ENCODE measurements at places on chromosomes 5 and 9. TPM values are rescaled to one million over a fixed set of nuclear protein-coding genes. Genes with fewer than 3 reads are reported as not detected.

DNA sequence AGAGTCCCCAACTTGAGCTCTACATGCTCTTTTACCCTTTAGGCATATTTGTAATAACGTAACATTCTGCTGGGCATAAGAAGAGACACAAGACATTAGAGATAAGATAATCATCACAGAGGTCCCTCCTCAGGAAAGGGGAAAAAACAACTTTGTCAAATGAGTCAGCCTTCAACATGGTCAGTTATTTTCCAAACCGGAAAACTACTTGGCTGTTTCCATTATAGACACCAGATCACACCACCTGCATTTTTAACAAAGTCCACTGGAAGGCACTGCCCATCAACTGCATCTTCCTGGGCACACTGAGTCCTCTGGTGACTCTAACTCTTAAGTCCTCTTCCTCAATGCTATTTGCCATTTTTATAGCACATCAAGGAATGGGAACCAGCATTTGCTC is 221.8 kb downstream of the FAM114A2 start:
- DNase-seq, result no peak

DNA sequence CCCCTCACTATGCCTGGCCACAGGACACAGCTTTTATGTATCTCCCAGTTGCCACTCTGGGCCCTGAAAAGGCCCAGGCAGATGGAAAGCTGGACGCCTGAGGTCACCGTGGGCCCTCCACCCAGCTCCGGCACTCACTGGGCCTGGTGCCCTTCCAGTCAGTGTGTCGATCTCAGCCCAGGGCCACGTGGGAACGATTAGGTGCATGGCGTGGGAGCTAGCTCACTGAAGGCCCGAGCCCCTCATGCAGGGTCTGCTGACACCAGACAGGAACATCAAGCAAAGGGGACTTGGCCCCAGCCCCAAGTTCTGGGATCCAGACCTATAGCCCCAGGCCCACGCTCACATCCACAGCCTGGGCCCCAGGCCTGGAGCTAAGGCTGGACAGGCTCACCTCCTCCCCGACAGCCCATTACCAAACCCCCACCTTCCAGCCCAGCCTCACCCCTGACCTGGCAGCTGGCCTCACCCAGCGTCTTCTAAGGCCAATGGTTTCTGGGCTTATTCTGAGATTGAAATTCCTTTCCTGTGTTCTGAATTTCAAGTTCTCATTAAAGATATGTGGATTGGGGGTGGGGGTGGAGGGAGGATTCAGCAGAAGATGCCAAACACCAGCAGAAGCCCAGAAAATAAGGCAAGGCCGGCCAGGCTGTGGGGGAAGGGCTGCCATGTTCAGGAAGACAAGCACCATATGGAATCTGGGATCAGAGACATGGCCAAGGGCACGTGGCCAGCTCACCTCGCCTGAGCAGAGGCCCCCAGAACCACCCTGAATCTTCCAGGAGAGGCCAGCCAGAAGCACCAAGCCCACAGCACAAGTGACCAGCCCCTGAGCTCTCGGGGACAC is 74.5 kb downstream of the ADAMTS2 start:
- no peak for DNase-seq

DNA sequence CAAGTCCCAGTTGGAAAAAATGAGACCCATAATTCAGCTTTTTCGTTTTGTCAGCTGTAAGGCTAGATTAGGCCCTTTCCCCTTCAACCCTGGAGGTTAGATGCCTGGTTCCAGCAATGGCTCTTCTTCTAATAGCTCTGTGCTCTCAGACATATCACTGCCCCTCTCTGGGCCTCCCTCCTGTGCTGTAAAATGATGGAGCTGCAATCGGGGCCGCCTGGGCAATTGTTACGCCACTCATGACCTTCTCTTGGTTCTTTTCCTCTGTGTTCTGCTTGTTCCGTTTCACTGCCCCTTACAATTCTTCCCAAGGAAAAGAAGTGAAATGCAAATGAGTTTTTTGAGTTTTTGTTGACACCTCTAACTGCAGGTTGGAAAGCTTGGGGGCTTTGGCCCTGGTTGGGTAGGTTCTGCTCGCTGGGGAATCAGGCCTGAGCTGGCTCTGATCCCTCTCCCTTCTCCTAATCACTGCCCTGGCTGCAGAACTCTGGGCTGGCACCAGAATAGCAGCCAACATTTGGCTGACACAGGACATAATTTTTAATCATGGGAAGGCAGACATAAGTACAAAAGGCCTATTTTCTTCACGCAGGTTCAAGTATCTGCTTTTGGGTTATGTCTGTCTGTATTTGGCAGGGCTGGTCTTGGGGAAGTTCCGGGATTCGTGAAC is 110.9 kb downstream of the FOXD1 start:
- no peak for DNase-seq

- no peak for DNase-seq
These were observed 160.1 kb upstream of the ZNF608 start for GRCh38 chr5:124906339-124907097.

Gene ZMYND19
- total RNA-seq, result 19.6 TPM

Gene PCDHA9
- total RNA-seq, result 9.8 TPM
